ENCODE measurements at places on chromosomes 12 and 14.

DNA sequence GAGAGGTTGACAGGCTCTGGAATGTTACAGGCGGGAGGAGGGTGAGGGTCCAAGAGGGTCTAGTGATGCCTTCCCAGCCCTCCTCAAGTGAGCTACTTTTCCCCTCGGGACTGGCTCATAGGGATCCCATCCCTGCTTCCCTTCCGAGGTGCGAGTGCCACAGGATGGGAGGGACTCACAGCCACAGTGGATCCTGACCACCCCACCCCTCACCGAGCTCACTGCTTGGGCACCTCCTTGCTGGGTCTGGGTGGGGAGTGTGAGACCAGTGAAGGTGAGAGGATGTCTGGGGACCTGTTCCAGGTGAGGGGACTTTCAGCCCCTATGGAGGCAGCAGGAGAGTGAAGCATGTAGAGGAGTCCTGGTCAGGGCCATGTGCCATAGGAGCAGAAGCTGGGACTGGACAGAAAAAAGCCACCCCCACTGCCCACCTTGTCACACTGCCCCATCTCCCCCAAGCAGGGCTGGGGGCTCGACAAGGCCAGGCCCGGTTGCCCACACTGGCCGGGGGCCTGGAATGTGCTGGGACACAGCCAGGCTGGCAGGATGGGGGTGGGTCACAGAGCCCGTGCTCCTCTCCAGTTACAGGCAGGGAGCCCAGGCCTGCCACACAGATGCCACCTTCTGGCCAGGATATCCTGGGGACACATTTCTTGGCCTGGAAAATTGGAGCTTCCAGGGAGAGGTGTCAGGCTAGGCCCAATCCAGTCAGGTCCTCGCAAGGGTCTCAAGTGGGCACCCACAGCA lies 1.7 kb upstream of the TNS2 start:
- no peak for DNase-seq

- DNase-seq = no peak
Measured at GRCh38 chr12:16369156-16369555, 21.7 kb downstream of the MGST1 start.

DNA sequence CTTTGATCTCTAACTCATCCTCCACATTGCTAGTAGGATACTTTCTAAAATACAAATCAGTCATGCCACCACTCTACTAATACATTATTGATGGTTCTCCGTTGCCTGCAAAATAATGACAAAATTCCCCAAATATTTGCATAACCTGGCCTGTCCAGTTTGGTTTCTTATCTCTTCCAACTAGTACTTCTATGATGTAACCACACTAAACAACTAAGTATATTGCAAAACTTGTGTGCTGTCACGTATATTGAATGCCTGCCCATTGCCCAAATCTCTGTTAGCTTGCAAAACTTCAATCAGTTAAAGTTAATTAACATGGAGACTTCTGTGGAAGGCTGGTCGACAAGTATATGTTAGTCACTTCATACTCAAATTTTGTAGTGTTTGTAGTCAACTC lies 6.5 kb downstream of the OR6C74 start:
- no peak for DNase-seq

GRCh38 chr12:27456618-27457017 lies 10.1 kb downstream of the SMCO2 start:
- no peak for DNase-seq

DNA sequence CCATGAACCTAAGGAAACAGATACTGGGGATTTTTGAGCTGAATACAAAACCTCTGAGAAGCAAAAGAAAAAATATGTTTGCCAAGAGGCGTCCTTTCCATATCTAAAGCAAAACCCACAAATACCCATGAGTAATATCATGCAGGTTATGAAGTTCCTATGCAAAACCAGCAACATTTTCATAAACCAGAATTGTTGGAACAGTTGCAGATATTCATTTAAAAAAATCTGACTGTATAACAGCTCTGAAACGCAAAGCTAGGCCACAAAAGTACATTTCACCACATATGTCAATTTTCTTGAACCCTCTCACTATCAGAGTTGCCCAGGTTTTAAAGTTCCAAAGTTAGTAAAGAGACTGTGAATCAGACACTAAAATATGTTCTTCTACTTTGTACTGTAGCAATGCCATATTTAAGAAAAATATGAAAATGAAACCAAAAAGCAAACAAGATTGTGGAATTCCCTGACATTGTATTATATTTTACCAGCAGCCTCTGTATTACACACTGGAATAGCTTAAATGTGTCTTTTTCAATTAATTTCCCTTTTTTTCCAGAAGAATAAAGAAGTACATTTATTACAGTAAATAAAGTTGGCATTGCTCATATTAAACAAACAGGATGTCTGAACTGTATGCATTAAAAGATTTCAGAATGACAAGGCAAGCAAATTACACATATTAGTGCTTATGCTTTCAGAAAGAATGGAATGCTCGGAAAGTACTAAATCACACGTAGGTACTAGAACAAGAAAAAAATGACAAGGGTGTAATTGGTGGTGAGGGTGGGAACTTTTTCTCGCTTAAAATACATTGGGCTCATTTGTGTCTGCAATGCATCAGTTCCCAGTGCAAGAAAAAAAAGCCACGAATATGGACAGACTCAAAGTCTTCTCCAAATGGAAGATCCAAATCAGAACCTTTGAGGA lies 33.6 kb upstream of the HIF1A start:
- DNase-seq = no peak

DNA sequence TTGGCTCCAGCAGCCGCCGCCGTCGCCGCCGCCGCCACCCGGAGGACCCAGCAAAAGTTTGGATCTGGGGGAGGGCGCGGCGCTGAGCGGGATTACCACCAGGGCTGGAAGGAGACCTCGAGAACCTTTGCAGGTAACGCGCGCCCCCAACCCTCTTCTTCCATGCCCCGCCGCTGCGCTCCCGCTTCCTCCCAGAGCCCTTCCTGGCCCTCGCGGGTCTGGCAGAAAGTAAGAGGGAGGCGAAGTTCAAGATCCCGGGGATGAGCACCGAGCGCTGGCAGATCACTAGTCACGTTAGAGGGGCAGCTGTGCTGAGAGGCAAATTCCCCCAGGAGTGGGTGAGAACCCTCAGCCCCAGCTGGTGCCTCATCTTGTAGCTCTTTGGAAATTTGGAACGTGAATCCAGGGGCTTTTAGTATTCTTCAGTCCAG lies 3.9 kb downstream of the FLRT2 start:
- DNase-seq = peak; percentile 38

DNA sequence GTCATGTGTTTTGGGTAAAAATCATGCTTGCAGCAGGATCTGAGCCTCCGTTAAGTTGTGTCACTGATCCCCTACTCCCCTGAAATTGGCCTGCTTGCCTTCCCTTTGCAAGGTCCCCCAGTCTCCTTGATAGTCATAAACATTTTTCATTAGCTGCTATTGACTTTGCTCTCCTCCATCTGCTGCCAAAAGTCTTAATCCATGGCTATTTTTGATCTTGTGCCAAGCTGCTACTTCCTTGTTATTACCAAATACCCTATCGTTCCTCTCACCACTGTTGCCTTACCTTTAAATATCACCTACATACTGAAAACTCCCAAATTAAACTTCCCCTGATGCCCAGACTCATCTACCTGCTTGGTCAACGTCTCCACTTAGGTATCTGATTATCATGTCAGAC lies 148.3 kb downstream of the PHLDA1 start:
- DNase-seq = no peak

- DNase-seq = no peak
Measured at GRCh38 chr14:100988011-100988410, 84.5 kb upstream of the RTL1 start.

- DNase-seq = peak; percentile 61
Measured at GRCh38 chr12:79407671-79408622, 282.8 kb downstream of the PAWR start.
